ENCODE measurements at places on chromosomes 3 and 15.

- no peak for DNase-seq
Observed at GRCh38 chr3:12396471-12396870, 87.8 kb upstream of the TSEN2 start.

DNA sequence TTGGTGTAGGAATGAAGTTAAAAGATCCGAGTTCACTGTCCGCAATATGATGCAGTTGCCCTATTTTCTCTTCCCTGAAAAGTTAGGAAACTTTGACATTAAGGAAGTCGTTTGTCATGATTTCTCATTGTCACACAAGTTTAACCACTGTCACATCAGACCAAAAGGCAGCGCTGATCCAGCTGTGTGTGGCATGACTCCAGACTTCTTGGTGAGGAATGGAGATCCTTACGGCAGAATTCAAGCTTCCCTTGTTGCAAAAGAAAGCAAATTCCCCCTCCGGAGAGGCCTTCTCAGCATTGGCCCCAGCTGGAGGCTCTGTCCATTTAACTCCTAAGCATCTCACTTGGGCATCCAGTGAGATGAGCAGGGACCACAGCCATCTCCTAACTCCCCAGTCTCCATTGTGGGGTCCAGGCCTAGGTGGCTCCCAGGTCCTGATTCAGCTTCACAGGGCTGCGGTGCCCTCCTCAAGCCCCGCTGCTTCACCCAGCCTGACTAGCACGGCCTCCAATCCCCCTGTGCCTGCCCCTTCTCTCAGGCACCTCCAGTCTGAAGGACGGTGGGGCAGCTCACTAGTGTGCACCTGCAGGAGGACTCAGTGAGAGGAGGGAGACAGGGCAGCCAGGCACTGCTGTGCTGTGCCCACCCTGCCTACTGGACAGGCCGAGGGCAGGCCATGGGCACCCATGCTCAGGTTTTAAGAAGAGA, 159.5 kb downstream of the CHSY1 start:
- no peak for DNase-seq

- no peak for DNase-seq
Observed at GRCh38 chr3:31813197-31813596, 167.9 kb downstream of the OSBPL10 start.

GRCh38 chr3:144275005-144275404, 303.4 kb downstream of the DIPK2A start:
- DNase-seq = no peak

- no peak for DNase-seq
Observed at GRCh38 chr15:98870788-98871187, 136.8 kb downstream of the PGPEP1L start.

- no peak for DNase-seq
Observed at GRCh38 chr15:38470816-38471215, 16.9 kb downstream of the FAM98B start.

DNA sequence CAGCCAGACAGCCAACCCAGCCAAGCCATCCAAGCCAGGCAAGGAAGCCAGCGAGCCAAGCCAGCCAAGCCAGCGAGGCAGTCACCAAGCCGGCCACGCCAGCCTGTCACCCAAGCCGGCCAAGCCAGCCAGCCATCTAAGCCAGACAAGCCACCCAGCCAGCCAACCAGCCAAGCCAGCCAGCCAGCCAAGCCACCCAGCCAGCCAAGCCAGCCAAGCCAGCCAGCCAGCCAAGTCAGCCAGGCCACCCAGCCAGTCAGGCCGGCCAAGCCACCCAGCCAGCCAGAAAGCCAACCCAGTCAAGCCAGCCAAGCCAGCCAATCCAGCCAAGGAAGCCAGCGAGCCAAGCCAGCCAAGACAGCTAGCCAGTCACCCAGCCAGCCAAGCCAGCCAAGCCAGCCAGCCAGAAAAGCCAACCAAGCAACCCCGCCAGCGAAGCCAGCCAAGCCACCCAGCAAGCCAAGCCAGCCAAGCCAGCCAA, 201.2 kb downstream of the GOLGA6L6 start:
- DNase-seq = peak; percentile 64

GRCh38 chr3:195249858-195250464, 21.0 kb downstream of the XXYLT1 start:
- no peak for DNase-seq

- no peak for DNase-seq
Observed at GRCh38 chr3:194672876-194673275, 885 bp upstream of the LSG1 start.

- DNase-seq = no peak
Observed at GRCh38 chr3:85691196-85691595, 732.4 kb downstream of the CADM2 start.
